Stimulated activated CD8-positive, alpha-beta memory T cell treated with anti-CD3 and anti-CD28 coated beads, Interleukin-15, amount 100 ng/mL, for 24 hours (primary cell): ENCODE measurements at places on chromosomes 7 and 10.

- DNase-seq, result no peak
These were observed 228.5 kb downstream of the CDK14 start for GRCh38 chr7:90824386-90825307.

GRCh38 chr10:33666686-33667480 is 332.4 kb upstream of the NRP1 start:
- no peak for DNase-seq

DNA sequence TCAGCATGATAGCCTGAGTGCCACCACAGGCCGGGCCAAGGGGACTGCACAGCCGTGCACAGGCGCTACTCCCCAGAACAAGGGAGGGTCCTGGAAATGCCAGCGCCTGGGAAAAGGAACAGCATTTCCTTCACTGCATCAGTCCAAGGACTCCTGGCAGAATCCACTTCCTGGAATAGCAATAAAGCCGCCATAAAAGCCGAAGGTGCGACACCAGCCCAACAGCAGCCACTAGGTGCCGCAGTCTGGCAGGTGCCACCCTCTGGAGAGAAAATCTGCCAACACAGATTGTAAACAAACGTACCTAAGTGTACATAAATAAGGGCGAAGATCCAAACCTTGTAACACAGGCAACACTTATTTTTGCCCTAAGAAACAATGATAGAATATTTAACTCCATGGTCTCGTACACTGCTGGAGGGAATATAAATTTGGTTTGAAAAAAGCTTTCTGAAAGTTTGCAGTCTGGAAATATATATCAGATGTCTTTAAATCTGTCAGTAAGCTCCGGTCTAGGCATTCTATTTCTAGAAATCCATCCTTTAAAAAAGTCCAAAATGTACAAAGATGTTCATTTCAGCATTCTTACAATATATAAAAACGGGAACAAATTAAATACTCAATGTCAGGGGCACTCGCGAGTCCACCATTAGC is 22.2 kb downstream of the VOPP1 start:
- no peak for DNase-seq

GRCh38 chr7:41205600-41205999 is 497.3 kb downstream of the INHBA start:
- no peak for DNase-seq

GRCh38 chr7:72161534-72161933 is 250.6 kb downstream of the CALN1 start:
- DNase-seq, result no peak

- DNase-seq, result no peak
These were observed 54.5 kb downstream of the TSPAN15 start for GRCh38 chr10:69505636-69506318.

GRCh38 chr7:66356277-66356721 is 151.2 kb downstream of the TPST1 start:
- no peak for DNase-seq

- DNase-seq, result no peak
These were observed at the start of gene HOXA13 for GRCh38 chr7:27199849-27200760. HOXA13 (minus strand) TSS chr7:27200091; CDS start chr7:27200077, 14 bp downstream.

DNA sequence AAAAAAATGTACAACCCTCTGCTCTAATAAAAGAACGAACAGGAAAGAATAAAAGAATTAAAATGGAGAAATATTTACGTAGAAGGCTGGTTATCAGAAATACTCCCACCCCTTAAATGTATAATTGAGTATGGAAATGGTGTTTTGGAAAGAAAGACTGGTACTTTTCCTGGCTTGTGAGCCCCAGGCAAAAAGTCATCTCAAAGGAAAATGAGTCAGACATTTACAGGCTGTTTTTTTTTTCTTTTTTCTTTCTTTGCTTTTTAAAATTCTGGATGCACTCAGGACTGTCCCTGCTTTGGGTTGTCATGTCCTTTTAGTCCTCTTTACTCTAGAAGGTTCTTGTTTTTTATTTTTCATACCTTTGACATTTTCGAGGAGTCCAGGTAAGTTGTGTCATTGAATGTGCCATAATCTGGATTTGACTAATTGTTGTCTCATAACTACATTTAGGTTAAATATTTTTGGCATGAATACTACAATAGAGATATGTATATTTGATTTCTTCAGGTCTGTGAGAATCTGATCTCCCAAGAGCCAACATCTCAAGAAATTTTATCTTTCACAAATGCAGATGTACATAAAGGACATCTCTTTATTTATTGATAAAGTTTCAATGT is 313.0 kb upstream of the GLI3 start:
- DNase-seq, result no peak
